Stimulated activated naive CD4-positive, alpha-beta T cell (primary cell): ENCODE measurements at places on chromosomes 12 and 14.

- no peak for DNase-seq
These were observed 7.9 kb upstream of the PLEKHG6 start for GRCh38 chr12:6302621-6303020.

GRCh38 chr14:64779472-64779871, 75.2 kb downstream of the PLEKHG3 start:
- no peak for DNase-seq

GRCh38 chr14:22689199-22689598, 45.0 kb upstream of the OR6J1 start:
- no peak for DNase-seq

GRCh38 chr12:32261638-32262037, 137.7 kb upstream of the FGD4 start:
- no peak for DNase-seq

GRCh38 chr12:49905718-49906314, 2.1 kb upstream of the FAIM2 start:
- DNase-seq: no peak

- no peak for DNase-seq
These were observed 19.1 kb downstream of the MARK3 start for GRCh38 chr14:103404032-103404918.

DNA sequence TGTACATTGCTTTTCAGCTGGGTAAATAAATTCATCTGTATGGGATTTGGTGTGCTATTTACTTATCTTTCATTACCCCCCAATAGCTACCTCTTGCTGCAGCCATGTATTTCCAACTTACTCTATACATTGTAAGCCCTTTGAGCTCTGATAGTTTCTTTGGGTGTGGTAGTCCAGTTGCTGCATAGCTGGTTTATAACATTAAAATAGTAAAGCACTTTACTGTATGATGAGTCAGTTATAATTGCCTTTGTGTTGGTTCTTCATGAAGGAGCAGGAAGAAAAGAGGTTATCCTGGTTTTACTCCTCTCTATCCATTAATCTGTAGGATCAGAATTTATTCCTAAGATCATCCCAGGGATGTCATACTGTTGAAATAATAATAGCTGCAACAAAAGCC, 15.7 kb downstream of the TBC1D30 start:
- no peak for DNase-seq

DNA sequence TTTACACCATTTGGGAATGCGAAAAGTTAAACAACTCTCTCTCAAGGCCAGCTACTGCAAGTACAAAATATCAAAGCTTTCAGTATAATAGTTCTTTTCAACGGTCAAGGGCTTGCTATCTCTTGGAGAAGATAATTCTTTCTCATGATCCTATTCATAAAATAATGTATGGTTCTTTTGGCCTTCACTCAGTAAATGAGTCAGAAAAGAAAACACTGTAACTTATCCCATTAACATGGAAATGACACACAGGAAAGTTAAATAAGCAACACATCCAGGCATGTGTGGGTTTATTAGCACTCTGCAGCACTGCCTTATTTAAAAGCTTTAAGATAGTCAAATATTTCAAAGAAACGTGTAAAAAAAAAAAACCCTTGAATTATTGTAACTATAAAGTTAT, 36.9 kb downstream of the ZFC3H1 start:
- no peak for DNase-seq

- DNase-seq: no peak
These were observed 155.8 kb upstream of the FKBP4 start for GRCh38 chr12:2639020-2639298.

DNA sequence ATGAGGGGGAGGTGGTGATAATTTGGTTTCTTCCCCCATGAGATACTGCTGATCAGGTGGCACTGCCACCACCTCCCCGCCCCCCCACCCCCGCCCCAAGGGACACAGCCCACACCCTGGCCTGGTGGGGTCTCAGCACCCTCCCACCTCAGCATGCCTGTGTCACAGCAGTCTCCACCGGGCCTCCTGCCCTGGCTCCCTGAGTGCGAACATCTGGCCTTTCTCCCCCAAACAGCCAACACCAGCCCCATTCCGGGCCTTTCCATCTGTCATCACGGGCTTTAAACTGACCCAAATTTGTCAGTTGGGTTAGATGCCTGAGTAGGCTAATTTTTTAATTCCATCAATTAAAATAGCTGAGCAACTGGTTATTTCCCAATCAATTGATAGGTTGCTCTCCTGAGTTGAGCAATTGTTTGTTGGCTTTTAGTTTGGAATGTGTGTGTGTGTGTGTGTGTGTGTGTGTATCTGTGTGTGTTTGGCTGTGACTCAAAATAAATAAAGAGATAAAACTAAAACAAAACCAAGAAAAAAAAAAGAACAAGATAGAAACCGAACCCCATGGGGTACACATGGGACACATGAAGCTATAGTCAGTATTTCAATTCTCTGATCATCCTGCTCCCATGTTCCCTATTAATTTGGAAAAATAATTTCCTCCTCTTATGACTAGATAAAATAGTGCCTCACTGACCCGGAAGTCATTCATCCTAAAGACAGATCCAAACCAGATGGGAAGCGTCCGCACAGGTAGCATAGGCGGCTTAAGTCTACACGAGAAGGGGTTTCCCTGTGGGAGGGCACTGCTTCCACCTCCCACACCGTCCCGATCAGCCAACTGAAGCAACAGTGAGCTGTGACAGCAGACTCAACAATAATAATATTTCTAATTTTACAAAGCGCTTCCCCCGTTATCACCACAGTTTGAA, 7.4 kb downstream of the SERPINA12 start:
- DNase-seq: no peak

GRCh38 chr14:72753044-72753710, 140.7 kb downstream of the DPF3 start:
- no peak for DNase-seq

DNA sequence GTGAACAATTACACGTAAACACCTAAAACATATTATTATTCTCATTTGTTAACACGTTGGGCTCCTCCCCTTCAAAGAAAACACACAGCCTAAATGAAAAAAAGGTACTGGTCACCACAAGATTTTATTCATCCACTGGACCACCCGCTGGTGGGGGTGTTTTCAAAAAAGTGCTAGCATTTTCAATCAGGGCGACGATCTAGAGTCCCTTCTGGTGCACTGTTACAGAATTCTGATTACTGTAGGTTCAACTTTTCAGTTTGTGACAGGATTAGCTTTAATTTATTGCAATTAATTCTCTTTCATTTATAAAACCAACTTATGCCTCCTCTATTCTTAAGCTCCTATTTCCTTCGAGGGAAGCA, 443 bp downstream of the MAGOHB start:
- DNase-seq: no peak

- peak; percentile 84 for DNase-seq
These were observed 18.1 kb downstream of the VSX2 start for GRCh38 chr14:74257078-74257940.

DNA sequence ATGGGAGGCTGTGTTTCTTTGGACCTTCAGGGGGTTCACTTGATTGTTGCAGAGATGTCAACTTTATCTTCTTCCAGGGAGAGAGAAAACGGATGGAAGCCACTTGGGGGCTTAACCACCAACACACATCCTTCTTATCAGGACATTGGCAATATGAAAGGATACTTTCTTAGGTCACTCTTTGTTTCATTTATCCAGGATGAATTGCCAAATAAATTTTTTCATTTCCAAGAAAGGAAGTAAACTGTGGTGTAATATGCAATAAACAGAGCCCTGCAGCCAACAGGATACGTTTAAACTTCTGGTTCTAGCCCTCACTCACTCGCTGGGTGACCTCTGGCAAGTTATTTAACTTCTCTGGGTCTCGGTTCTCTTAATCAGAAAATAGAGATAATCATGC, 77.8 kb downstream of the CCDC60 start:
- DNase-seq: no peak

GRCh38 chr12:30614031-30614430, 81.6 kb downstream of the IPO8 start:
- no peak for DNase-seq

DNA sequence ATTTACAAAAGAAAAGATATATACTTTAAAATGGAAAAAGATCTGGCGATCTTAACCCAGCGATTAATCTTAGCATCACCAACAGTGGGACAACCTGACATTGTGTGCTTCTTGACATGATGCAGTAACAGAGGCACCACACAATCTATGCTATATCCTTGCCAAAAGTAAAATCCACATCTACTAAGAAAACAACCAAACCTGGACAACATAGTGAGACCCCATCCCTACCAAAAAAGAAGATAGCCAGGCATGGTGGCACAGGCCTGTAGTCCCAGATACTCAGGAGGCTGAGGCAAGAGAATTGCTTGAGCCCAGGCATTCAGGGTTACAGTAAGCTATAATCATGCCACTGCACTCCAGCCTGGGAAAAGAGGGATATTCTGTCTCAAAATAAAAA, 50.5 kb downstream of the SINHCAF start:
- no peak for DNase-seq

- no peak for DNase-seq
These were observed 188.1 kb downstream of the SNAPC1 start for GRCh38 chr14:61950340-61950739.
